ENCODE measurements at places on chromosomes 1 and 21. TPM values are rescaled to one million over a fixed set of nuclear protein-coding genes. Genes with fewer than 3 reads are reported as not detected.
A peak's percentile ranks its signal among the peaks of the same experiment; 100 is the strongest.

Gene ZSWIM5
- not detected for total RNA-seq

- peak; percentile 75 for DNase-seq
Measured at GRCh38 chr1:178093951-178094738, at the start of gene RASAL2. Gene RASAL2 (plus strand): TSS chr1:178094104. CDS start chr1:178094493, 389 bp downstream.

Gene CPT2
- total RNA-seq, result 17.4 TPM

DNA sequence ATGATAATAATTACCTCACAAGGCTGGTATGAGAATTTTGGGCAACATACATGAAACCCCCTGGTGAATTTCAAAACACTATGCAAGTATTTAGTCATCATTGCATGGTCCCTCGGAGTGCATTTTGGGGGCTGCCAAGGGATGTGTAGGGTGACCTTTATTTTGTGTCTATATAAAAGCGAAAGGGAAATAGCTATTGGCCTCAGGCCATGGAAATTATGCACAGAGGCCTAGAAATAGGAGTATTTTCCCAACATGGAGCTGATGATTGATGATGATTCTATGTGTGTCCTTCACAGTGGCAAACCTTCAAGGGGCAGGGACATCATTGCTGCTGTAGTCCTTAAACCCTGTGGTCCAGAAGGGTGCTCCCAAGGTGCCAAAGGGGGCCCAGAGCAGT, 265.5 kb downstream of the ST6GALNAC3 start:
- DNase-seq, result no peak

- peak; percentile 99 for DNase-seq
Measured at GRCh38 chr1:156126630-156127534, 12.4 kb downstream of the LMNA start.

GRCh38 chr21:42841156-42841915, 38.0 kb downstream of the WDR4 start:
- DNase-seq, result no peak

GRCh38 chr1:51189421-51190073, 46.5 kb upstream of the RNF11 start:
- peak; percentile 63 for DNase-seq

Gene KIRREL1
- total RNA-seq, result 77.3 TPM

DNA sequence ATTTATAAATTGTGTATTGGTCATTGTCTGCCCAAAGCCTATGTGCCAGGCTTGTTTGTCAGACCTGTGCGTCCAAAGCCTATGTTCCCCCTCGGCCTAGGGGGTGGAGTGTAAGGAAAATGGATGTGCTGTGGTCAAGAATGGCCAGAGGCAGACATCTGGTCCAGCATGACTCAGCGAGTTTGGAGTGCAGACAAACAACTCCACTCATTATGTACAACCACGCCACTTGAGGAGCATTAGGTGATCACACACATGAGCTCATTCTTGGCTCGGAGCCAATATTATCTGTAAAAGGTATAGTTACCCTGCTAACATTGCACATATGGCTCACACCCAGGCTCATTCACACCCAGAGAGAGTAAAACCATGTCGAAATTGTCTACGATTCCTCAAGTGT, 1047.6 kb upstream of the ADGRL4 start:
- DNase-seq, result peak; percentile 88

DNA sequence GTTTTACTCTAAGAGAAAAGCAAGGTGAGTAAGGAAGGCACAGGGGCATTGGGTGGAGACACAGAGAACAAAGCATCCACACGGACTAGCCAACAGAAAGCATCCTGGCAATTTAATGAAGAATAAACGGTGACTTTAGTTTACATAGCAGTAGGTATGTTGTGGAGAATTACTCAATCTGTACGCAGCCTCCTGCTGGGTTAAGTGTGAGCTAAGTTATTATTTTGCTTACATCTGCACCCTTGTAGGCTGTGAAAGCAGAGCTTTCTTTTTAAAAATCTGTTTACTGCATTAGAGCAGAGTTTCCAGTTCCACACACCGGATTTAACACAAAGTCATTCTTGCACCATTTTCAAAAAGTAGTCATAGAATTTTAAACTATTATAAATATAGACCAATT, 144.5 kb downstream of the AKT3 start:
- no peak for DNase-seq

Gene TMEM79
- total RNA-seq, result 2.4 TPM

DNA sequence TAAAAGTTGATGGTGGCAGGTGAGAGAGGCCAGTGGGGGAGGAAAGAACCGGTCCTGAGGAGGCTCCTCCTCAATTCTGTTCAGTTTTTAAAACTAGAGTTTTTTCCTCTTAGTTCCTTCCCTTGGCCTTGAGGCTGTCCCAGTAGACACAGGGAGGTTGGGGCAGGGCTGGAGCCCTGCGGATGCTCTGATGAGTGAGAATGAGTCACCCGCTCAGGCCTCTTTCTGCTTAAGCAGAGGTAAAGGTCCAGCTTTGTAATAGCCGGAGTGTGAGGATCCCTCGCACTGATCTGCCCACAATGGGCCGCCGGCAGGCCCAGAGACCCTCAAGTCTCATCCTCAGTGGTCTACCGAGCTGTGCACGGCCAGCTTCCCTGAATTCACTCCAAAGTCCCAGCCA, 49.6 kb upstream of the IRF2BP2 start:
- DNase-seq, result peak; percentile 85

GRCh38 chr1:16385659-16386453, 18.8 kb downstream of the SZRD1 start:
- no peak for DNase-seq
